ENCODE measurements at places on chromosomes 16 and 17. TPM values are rescaled to one million over a fixed set of nuclear protein-coding genes. Genes with fewer than 3 reads are reported as not detected.
A peak's percentile ranks its signal among the peaks of the same experiment; 100 is the strongest.

DNA sequence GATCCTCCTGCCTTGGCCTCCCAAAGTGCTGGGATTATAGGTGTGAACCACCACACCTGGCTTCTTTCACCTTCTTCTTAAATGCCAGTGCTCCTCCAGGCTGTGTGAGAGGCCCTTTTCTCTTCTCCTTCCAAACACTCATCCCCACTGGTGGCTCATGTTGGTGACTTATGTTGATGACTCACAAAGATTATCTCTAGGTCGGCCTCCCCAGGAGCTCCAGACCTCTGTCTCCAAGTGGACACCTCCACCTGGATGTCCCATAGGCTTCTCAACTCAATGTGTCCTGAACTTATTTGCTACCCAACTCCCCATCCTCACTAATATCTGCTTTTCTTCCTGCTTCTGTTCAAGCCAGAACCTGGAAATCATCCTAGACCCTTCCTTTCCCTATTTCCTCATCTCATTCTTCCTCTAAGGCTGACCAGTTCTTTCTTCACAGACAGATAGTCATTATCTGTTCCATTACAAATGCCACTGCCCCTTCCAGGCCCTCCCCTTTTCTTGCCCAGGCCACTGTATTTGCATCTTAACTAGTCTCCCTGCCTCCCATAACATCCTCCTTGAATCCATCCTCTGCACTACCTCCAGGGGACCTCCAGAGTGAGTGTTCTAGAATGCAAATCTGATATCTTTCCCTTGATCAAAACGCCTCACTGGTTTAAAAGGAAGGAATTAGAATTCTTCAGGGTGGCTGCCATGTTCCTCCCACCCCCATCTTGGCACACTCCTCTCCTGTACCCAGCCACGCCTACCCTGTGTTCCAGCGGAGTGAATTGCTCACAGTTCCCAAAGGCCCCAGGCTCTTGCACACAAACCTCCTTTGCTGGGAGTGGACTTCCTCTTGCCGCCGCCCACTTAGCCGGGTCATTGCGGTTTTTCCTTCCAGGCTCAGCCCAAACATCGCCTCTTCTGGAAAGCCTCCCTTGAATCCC, 34.8 kb upstream of the FBXO47 start:
- H3K4me3 ChIP-seq: peak overlapping the region; percentile 17
- H3K27me3 ChIP-seq: no peaks in the 10 kb centered on the region
- H3K36me3 ChIP-seq: no peaks in the 10 kb centered on the region
- H3K27ac ChIP-seq: peak overlapping the region; percentile 82
- peak; percentile 76 for DNase-seq

DNA sequence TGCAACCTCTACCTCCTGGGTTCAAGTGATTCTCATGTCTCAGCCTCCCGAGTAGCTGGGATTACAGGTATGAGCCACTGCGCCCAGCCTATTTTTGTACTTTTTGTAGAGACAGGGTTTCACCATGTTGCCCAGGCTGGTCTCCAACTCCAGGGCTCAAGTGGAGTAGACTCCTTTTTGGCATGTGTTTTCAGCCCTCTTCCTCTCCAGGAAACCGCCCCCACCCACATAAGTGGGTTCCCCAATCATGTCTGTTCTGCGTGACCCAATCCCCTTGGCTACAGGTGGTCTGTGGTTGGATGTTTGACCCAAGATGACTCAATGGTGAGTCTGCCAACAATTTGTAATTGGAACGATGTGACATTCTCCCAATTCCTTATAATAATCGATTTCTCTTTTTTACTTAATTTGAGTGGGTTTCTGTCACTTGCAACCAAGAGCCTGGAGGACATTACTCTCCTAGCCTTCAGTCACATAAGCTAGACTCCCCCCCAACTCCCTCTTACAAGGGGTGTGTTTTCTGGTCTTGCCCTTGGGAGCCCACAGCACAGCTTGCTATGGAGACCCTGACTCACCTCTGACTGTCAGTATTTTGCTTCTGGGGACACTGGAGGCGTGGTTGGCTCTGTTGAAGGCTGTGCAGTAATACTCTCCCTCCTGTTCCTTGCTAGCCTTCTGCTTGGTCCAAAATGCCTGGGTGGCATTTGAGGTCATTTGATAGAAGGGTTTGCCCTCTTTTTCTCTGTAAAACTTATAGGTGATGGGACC, 34.9 kb downstream of the PECAM1 start:
- no peak overlapping the region for H3K27ac ChIP-seq
- peaks cover 9% of the 10 kb centered on the region for H3K4me1 ChIP-seq
- H3K4me3 ChIP-seq: no peak overlapping the region
- peaks cover 51% of the 10 kb centered on the region for H3K36me3 ChIP-seq
- no peak for DNase-seq

Gene SMYD4
- total RNA-seq: 24.5 TPM

DNA sequence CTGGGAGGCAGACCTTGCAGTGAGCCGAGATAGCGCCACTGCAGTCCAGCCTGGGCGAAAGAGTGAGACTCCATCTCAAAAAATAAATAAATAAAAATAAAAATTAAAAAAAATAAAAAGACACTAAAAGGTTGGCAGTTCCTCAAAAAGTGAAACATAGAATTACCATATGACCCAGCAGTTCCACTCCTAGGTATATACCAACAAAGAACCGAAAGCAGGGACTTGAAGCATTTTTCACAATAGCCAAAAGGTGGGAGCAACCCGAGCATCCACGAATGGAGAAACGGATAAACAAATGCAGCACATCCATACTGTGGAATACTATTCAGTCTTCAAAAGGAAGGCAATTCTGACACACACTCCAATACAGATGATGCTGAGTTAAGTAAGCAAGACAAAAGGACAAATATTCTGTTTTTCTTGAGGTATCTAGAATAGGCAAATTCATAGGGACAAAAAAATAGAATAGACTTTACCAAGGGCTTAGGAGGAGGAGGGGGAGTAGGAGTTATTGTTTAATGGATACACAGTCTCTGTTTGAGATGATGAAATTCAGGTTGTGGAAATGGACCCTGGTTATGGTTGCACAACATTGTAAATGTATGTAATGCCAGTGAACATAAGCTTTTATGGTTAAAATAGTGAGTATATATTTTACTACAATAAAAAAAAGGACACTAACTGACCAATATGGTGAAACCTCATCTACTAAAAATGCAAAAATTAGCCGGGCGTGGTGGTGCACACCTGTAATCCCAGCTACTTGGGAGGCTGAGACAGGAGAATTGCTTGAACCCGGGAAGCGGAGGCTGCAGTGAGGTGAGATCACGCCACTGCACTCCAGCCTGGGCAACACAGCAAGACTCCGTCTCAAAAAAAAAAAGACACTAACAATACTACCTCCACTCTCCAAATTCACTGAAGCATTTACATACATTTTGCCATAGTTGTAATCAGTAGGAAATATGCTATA, 27.0 kb upstream of the SLC35B1 start:
- H3K36me3 ChIP-seq: no peaks in the 10 kb centered on the region
- no peak for DNase-seq

Gene CNTNAP1
- total RNA-seq: 10.4 TPM

- DNase-seq: no peak
- H3K4me3 ChIP-seq: no peak overlapping the region
- peaks cover 3% of the 10 kb centered on the region for H3K27me3 ChIP-seq
- no peak overlapping the region for H3K27ac ChIP-seq
- H3K36me3 ChIP-seq: peaks cover 32% of the 10 kb centered on the region
These were observed 4.7 kb downstream of the RPL13 start for GRCh38 chr16:89565256-89565505.

DNA sequence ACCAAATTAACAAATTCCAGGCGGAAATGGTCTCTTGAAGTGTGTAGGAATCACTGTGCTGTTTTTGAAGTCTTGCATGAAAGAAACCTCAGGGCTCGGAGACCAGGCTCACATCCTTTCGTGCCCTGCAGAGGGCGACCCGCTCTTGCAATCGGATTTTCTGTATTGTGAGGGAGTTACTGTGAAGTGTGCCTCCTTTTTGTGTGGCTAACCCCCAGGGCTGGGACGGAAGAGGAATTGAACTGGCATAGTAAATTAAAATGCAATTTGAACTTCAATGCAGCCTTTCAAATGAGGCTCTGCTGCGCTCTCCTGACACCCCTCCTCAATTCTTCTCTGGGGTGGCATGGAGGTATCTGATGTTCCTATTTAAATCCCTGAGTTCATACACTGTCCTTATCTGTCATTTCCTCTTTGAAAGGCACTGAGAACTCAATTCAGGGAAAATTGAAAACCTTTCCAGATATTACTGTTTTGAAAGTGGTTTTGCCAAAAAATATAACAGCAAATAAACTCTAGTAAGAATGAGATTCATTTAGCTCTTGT, 51.5 kb upstream of the MGAT5B start:
- peaks cover 5% of the 10 kb centered on the region for H3K4me1 ChIP-seq
- no peak for DNase-seq
- H3K4me3 ChIP-seq: no peak overlapping the region
- no peak overlapping the region for H3K27ac ChIP-seq

DNA sequence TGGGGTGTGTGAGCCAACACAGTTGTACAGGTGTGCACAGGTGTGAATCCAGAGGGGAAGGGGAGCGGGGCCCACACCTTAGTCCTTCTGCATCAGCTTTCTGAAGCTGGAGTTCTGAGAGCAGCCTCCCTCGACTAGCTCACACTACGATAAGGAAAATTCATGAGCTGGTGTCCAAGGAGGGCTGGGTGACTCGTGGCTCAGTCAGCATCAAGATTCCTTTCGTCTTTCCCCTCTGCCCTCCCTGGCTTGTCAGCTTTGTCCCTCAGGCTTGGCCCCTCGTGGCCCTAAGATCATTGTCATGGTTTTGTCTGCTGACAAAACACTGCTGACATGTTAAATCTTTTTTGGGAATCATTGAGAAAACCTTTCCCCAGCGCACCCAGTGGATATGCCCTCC, 47.5 kb downstream of the OR1D5 start:
- no peak overlapping the region for H3K27ac ChIP-seq
- no peak overlapping the region for H3K4me3 ChIP-seq
- H3K27me3 ChIP-seq: no peaks in the 10 kb centered on the region

- H3K36me3 ChIP-seq: no peaks in the 10 kb centered on the region
- H3K27ac ChIP-seq: no peak overlapping the region
- H3K27me3 ChIP-seq: no peaks in the 10 kb centered on the region
- DNase-seq: no peak
- no peak overlapping the region for H3K4me3 ChIP-seq
These were observed 10.8 kb upstream of the TAOK1 start for GRCh38 chr17:29379084-29379991.

GRCh38 chr17:14525551-14526455, 224.9 kb downstream of the HS3ST3B1 start:
- H3K27ac ChIP-seq: no peak overlapping the region
- H3K4me3 ChIP-seq: no peak overlapping the region
- H3K4me1 ChIP-seq: no peaks in the 10 kb centered on the region
- DNase-seq: no peak
- no peaks in the 10 kb centered on the region for H3K36me3 ChIP-seq

- peaks cover 13% of the 10 kb centered on the region for H3K27me3 ChIP-seq
- H3K36me3 ChIP-seq: no peaks in the 10 kb centered on the region
- H3K4me3 ChIP-seq: no peak overlapping the region
- DNase-seq: no peak
- H3K27ac ChIP-seq: no peak overlapping the region
These were observed 4.7 kb upstream of the RPRML start for GRCh38 chr17:46983782-46984181.

- H3K27ac ChIP-seq: peak overlapping the region; percentile 87
- peaks cover 8% of the 10 kb centered on the region for H3K4me1 ChIP-seq
- no peaks in the 10 kb centered on the region for H3K36me3 ChIP-seq
- no peaks in the 10 kb centered on the region for H3K27me3 ChIP-seq
These were observed 578 bp downstream of the MYCBPAP start for GRCh38 chr17:50508573-50509460.

GRCh38 chr16:88763502-88764053, 21.4 kb downstream of the PIEZO1 start:
- H3K4me3 ChIP-seq: no peak overlapping the region
- peaks cover 22% of the 10 kb centered on the region for H3K36me3 ChIP-seq
- H3K27ac ChIP-seq: no peak overlapping the region
- peaks cover 50% of the 10 kb centered on the region for H3K4me1 ChIP-seq
- no peak for DNase-seq

DNA sequence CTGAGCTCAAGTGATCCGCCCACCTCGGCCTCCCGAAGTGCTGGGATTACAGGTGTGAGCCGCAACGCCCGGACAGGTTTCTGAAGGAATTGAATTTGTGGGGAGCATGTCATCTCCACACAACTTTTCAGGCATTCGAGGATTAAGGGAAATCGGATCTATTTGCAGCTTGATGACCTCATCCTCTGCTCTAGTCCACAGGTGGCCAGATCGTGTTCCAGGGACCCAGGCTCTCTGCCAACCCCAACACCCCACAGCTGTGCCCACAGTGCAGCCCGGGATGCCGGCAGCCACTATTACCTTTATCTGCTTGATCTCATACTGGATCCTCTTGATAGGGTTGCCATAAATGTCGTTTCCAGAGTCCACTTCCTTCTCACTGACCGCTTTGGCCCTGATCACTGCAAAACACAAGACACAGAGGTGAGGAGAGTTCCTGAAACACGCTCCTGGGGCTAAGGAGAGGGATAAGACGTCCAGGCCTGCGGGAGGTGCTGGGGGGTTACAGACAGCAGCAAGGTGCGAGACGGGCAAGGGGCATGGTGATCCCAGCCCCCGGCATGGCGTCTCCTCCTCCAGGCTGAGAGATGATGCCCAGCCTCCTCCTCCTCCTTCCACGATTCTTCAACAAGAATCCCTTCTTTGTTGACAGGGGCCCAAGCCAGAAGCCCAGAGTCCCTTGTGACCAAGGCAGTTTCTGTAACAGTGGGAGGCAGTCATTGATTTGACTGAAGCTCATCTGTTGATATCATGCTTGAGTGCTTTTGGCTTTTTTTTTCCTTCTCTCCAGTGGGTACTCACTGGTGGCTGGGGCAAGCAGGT, 29.3 kb downstream of the CEP295NL start:
- no peak overlapping the region for H3K4me3 ChIP-seq
- DNase-seq: no peak
- H3K4me1 ChIP-seq: peaks cover 14% of the 10 kb centered on the region
- peaks cover 62% of the 10 kb centered on the region for H3K36me3 ChIP-seq
